Epithelial cell of prostate (primary cell): ENCODE measurements at places on chromosomes 7 and 10.

- DNase-seq: no peak
These were observed 27.1 kb upstream of the COL13A1 start for GRCh38 chr10:69774596-69774995.

DNA sequence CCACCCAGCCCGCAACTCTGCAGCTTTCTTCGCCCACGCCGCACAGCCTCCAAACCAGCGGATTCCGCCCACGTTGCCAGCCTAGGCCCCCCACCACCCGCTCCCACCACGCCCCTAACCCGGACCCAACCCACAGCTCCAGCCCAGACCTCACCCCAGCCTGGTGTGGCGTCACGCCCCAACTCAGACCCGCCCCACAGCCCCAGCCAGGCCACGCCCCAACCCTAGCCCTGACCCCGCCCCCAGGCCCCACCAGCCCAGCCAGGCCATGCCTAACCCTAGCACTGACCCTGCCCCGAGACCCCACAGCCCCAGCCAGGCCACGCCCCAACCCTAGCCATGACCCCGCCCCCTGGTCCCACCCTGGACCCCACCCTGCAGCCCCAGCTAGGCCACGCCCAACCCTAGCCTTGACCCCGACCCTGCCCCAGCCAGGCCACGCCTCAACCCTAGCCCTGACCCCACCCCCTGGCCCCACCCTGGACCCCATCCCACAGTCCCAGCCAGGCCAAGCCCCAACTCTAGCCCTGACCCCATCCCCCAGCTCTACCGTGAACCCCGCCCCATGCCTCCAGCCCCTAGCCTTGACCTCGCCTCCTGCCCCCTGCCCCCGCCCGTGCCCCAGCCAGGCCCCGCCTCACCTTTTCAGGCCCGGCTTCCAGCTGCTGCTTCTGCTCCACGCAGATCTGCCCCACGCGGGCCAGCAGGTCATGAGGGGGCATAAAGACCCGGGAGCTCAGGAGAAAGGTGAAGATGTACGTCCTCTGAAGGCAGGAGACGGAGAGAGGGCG, 64.0 kb downstream of the RASGEF1A start:
- DNase-seq: no peak

- DNase-seq: no peak
These were observed 1.2 kb downstream of the FLNC start for GRCh38 chr7:128831178-128831993.

- DNase-seq: no peak
These were observed 115.1 kb downstream of the PRKCQ start for GRCh38 chr10:6464862-6465430.

DNA sequence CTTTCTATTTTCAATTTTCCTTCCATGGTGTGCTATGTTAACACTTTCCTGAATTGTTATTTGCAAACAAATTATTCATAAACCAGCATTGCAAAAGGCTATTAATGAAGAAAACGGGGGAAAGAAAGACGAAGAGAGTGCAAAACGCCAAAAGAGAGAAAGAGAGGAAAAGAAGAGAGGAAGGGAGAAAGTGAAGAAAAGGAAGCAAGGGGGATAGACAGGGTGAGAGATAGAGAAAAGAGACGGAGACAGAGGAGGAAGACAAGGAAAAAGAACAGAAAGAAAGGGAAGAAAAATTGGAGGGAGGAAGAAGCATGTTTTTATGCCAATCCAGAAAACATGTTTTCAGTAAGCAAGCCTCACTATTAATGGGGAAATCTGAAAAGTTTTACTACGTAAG, 310.6 kb downstream of the TFEC start:
- no peak for DNase-seq
